ENCODE measurements at places on chromosomes 11 and 22.

DNA sequence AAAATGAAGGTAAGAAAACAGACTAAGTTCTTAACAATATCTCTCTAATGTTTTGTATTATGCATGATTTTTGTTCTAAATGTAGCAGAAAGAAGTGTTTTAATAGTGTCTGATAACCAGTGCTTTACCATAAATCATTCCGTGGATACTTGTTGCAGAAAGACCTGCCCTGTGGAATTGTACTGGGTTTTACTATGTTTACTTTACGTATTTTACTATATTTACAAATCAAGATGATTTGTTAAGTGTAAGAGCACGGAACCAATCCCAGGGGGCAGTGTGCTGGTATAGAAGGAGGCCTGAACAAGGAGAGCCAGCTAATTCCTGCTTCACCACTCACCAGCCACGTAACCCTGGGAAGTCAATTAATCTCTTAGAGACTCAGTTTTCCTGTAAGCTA is 1.4 kb downstream of the HTR3B start:
- no peak for DNase-seq

DNA sequence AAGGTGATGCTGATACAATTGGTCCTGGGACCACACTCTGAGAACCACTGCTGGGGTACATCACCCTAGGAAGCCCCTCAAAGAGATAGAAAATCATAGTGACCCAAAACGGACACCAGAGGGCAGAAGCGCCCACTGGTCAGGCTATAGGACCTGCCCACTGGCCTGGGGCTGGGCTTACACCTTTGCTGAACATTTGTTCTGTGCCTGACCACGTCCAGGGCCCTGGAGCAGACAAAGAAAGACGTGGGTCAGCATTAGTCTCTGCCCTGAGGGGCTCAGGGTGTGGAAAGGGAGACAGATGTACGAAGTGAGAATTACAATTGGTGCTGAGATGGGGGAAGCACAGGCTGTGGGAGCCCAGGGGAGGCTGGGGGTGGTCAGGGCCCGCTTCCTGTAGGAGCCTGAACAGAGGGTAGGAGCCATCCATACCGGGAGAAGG is 14.4 kb upstream of the SERPINH1 start:
- no peak for DNase-seq

DNA sequence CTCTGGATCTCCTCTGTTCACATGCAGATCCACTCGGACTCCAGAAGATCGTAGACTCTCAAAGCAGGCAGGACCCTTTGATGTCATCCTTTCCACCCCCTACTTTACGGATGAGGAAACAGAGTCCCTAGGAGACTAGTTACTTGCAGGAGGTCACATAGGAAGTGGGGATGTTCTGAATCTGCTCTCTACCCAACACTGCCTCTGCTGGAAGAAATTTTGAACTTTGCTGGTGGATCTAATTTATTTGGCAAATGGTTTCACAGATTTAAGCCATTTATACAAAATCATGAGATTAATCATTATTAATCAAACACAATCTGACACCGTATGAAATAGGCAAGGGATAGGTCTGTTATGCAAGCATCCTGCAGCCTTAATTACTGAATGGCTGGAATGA is 55.0 kb upstream of the USP47 start:
- no peak for DNase-seq

DNA sequence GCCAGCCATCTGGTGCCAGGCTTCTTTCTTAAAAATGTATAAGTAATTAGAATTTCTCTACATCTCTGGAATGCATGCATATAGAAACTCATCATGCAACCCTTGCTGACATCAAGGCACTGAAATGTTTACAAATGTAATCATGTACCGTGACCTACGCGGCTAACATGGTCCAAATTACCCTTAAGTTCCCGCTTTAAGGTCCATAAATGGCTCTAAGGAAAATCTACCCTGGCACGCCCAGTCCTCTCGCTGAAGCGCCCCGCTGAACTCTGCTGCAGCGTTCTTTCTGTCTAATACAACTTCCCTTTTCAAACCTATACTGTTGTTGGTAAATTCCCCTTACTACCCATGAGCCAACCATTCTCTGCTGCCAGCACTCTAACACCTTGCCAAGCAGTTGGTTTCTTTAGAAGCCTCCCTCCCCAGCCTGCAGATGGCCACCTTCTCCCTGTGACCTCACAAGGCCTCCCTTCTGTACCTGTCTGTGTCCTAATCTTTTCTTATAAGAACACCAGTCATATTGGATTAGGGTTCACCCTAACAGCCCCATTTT is 13.5 kb upstream of the HMOX1 start:
- no peak for DNase-seq

DNA sequence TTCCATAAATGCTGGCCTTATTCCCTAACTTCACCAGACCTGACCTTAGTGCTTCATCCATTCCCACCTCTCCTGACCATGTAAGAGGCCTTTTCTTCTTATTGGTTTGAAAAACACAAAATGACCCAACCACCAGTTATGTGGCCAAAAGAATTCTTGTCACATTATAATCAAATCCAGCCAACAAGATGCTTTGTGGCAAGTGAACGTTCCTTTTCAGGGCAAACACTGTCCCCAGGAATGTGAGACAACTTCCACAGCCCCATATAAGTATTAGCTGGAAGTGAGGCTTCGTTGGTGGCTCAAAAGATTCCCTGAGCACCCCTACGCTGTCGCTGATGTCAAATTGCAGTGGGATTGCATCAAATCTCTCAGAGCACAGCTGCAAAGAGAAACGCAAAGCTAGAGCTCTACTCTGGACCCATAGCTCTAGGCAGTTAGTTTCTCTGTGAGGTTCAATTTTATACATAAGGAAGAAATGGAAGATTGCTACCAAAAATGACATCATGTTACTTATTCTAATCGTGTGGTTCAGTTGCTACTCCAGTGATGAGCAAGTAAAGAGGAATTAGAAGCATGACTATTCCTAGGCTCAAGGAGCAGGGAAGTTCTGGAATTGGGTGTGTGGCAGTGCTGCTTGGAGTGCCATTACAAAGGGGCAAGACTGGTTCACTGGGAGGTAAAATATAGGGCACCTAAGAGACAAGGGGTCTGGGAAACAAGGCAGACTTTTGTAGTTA is 26.1 kb downstream of the GLYATL1 start:
- DNase-seq: no peak

GRCh38 chr11:77152846-77153245 is 24.8 kb downstream of the MYO7A start:
- DNase-seq: no peak

DNA sequence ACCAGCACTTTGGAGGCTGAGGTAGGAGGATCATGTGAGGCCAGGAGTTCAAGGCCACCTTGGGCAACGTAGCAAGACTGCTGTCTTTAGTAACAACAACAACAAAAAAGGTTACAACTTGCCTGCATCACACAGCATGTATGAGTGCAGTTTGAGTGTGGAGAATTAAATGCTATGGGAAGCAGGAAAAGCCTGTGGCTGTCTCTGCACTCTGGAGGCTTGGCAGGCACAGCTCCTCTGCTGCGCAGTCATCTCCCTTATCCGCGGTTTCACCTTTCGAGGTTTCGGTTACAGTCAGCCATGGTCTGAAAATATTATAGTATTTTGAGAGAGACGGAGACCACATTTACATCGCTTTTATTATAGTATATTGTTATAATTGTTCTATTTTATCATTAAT is 2.9 kb downstream of the MICAL2 start:
- no peak for DNase-seq

- no peak for DNase-seq
Measured at GRCh38 chr11:119624102-119624615, 104.8 kb downstream of the NECTIN1 start.

DNA sequence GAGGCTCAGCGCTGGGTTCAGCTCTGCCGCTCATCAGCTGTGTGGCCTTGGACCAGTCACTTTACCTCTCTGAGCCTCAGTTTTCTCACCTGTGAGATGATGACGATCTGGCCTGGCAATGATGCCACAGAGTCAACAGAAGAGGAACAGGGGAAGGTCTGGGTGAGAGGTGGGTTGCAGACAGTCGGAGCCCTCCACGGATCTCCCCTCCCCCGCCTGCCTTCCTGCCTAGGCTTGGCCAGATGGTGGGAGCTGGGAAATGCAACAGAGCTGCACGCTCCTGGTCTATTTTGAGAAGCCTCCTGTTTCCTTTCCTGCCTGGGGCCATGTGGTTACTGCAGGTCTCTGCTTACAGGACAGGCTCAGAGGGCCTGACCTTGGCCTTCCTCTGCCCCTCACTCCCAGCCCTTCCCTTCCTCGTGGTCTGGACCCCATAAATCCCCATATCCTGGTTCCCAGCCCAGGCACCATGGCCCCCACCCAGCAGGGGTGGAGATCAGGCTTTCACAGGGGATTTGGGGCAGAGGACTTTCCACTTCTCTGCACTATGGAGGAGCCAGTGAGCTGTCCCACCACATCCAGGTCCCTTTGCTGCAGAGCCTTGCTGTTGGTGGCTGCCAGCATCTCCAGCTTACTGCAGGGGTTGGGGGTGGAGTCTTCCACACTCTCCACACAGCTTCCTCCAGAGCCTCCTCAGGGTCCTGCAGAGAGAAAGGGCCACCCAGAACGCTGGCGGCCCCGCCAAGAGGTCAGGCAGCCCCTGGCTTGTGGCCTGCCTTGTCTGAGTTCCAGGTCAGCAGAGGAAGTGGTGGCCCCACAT is 46.9 kb downstream of the C11orf96 start:
- no peak for DNase-seq

- DNase-seq: no peak
Measured at GRCh38 chr22:31639436-31640039, 22.5 kb downstream of the PISD start.

DNA sequence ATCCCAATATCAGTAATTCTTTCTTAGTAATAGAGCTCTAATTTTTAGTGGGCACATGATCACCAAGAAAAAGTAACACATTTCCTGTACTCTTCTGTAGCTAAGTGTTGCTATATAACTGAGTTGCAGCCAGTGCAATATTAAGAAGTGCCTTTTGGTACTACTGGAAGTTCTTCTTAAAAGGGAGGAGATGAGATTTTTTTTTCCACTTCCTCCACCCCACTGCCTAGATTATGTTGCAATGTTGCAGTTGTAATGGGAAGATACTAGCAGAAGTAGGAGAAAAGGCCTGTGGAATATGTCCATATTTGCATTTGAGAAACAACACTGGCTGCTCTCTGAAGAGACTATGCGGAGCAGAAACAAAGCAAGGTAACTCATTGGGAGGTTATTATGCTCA is 280.6 kb upstream of the ANO5 start:
- DNase-seq: no peak

- DNase-seq: no peak
Measured at GRCh38 chr11:86442827-86443226, 68.1 kb downstream of the CCDC81 start.

DNA sequence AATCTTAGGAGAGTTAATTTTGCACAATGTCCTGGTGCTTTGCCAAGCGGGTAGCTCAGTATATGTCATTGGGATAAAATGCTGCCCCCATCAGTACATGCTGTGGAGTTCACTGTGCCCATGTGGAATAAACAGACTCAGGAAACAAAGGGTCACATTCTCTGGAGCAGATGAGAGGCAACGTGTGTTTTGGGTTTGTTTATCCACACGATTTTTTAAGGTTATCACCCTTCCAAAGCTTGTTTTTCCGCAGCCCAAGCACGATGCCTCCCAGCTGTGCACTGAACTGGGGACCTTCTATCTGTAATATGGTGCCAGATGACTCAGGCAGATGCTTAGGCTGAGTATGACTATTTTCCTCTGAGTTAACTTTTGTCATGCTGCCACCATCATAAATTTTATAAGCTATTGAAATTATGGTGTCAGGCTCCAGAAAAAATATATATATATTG is 6.5 kb downstream of the OR4D6 start:
- no peak for DNase-seq

DNA sequence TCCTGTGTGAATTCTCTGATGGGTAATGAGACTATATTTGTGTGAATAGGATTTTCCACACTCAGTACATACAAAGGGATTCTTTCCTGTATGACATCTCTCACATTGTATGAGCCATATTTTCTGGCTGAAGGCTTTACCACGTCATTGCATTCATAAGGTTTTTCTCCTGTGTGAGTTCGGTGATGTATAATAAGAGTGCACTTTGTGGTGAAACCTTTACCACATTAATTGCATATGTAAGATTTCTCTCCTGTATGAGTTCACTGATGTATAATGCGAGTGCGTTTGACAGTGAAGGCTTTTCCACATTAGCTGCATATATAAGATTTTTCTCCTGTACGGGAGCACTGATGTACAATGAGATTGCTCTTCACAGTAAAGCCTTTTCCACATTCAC is 455.4 kb upstream of the CNTN5 start:
- no peak for DNase-seq

GRCh38 chr11:73866586-73866996 is 10.1 kb downstream of the COA4 start:
- no peak for DNase-seq

DNA sequence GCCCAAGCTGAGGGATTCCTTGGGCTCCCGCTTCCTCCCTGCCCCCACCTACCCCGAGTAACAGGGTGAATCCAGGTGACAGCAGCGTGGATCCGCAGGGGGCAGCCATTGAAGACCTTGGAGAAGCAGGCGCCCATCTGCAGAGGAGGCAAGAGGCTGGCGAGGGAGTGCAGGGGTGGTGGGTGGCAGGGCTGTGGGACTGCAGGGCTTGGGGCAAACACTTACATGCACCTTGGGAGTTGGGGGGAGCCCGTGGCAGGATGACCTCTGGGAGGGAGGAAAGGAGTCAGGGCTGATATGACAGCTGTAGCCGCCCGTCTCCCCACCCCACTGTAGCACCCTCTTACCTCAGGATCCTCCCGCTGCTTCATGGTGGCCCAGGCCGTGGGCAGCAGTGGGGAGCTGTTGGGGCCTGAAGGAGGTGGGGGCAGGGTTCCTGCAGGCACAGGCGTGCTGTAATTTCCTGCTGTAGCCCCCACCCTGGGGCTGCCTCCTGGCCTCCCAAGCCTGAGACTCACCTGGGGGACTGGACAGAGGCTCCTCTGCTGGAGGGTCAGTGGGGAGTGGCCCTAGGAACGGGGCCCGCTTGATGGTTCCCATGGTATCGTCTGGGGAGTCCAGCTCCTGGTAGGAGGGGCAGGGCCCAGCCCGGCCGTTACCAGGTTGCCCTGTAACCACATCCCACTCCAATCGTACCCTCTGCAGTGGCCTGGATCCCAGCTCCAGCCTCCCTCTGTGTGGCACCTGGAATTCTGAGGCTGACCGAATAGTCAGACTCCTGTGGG is 6.1 kb downstream of the MAP4K2 start:
- no peak for DNase-seq

DNA sequence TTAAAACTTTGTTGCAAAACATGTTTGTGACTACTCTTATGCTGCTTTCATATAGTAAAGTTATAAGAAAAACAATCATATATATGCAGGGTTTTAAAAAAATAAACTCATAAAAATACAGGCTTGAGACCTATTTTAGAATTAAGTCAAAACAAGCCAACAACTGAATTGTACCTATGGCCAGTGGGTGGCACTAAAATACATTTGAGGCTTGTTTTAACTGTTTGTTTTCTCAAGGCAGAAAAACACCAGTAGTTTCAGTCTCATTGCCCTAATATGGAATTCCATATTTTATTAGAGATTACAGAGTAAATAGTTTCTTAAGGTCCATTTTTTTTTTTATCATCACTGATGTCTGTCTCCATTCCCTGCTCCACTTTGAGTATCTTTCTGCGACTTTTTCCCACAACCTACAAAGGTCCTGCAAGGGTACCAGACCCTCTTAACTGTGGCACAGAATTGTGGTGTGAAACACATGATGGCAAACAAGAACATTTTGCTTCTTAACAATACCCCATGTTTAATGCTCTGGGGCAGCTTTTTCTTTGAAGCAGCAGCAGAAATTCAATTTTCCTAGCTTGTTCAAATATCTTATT is 8.5 kb upstream of the CCDC89 start:
- DNase-seq: no peak

- no peak for DNase-seq
Measured at GRCh38 chr11:64712430-64713015, 10.5 kb downstream of the NRXN2 start.

All from activated CD4-positive, alpha-beta T cell treated with anti-CD3 and anti-CD28 coated beads, Interleukin-2, amount 50 U/mL, for 24 hours (primary cell).